Fibroblast of lung (primary cell): ENCODE measurements at places on chromosomes 2 and 18. TPM values are rescaled to one million over a fixed set of nuclear protein-coding genes. Genes with fewer than 3 reads are reported as not detected.
A peak's percentile ranks its signal among the peaks of the same experiment; 100 is the strongest.

RBM45 gene
- 23.5 and 25.9 TPM in 2 replicates for total RNA-seq

GRCh38 chr18:47418746-47419145 is 167.3 kb upstream of the SKOR2 start:
- DNase-seq, result no peak

FAHD2B gene
- 7.3 and 8.7 TPM in 2 replicates for total RNA-seq

- DNase-seq, result no peak
Observed at GRCh38 chr2:236143811-236144210, 24.4 kb downstream of the GBX2 start.

GRCh38 chr2:175690113-175690837 is 311.8 kb downstream of the LNPK start:
- peak; percentile 83 for DNase-seq

- DNase-seq, result peak; percentile 52
Observed at GRCh38 chr18:10142496-10143160, 228.8 kb downstream of the VAPA start.

TUBA4B gene
- total RNA-seq, result not detected in 2 replicates

DNA sequence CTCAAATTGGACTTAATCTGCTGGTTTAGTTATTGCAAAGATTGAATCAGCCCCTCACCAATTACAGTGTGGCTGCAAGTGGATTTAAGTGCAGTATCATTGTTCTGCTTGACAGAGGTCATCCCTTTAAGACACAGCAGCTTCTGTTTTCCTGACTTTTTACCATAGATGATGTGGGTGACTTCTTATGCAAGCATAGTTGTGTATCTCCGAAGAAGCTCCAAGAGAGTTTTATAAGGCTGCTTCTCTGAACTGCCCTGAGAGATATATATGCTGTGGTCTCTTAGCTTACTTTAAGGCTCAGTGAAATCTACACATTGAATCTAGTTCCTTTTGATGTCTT is 3.5 kb downstream of the TRIB2 start:
- DNase-seq, result peak; percentile 71

- no peak for DNase-seq
Observed at GRCh38 chr18:77765468-77765867, 515.8 kb downstream of the GALR1 start.

GRCh38 chr2:18373664-18374063 is 186.8 kb downstream of the RDH14 start:
- no peak for DNase-seq

MAP3K19 gene
- total RNA-seq, result not detected in 2 replicates

DNA sequence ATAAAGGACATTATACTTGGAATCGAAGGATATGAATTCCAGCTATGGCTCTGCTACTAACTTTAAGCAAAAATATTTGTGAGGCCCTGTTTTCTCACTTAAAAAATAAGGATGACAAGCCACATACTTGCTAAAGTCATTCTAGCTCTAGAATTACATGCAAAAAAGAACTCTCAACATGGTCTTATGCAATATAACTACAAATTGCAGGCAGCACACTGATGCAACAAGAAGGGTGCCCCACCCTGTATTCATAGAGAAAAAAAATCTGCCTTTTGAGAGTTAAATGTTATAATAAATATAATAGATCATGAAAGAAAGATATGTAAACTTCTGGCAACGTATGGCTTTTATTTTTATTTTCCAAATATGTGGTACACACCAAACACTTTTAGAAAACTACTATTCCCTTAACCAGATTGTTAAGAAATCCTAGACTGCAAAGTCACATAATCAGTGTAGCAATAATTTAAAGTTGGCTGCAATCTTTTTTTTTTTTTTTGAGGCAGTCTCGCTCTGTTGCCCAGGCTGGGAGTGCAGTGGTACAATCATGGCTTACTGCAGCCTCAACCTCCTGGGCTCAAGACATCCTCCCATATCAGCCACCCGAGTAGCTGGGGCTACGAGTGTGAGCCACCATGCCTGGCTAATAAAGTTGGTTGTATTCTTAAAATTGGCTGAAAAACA is 40.2 kb upstream of the WDSUB1 start:
- peak; percentile 89 for DNase-seq

- DNase-seq, result no peak
Observed at GRCh38 chr2:136990316-136990715, 225.0 kb downstream of the THSD7B start.

SERPINB7 gene
- total RNA-seq, result 1.0 and 3.0 TPM in 2 replicates

DNA sequence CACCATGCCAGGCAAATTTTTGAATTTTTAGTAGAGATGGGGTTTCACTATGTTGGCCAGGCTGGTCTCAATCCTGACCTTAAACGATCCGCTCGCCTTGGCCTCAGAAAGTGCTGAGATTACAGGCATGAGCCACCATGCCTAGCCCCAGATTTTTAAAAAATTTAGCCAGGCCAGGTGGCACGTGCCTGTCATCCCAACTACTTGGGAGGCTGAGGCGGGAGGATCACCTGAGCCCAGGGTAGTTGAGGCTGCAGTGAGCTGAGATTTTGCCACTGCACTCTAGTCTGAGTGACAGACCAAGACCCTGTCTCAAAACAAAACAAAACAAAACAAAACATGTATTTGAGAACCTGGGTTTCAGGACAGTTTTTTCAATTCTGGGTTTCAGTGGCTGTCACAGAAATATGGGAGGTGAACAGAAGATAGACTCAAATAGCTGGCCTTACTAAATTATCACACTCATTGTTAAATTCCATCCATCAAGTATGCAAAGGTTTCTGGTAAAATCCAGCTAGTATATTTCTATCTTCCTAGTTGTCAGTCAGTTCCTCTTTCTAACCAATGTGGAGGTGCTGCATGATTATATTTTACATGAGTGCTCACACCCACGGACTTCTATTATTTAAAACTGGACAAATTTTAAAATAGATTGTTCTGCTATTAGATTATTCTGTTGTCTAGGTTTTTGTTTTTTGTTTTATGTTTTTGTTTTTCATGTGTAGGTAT is 5.4 kb downstream of the ALPG start:
- DNase-seq, result no peak

TXNDC2 gene
- total RNA-seq, result not detected in 2 replicates

- DNase-seq, result no peak
Observed at GRCh38 chr2:69945441-69945840, 16.0 kb downstream of the ASPRV1 start.

GRCh38 chr2:131153529-131153928 is 48.4 kb downstream of the PLEKHB2 start:
- no peak for DNase-seq

- peak; percentile 98 for DNase-seq
Observed at GRCh38 chr2:28300485-28301341, 91.9 kb upstream of the FOSL2 start.

NCKAP5 gene
- total RNA-seq, result 1.0 and 2.6 TPM in 2 replicates

- no peak for DNase-seq
Observed at GRCh38 chr2:118431165-118431517, 342.9 kb downstream of the INSIG2 start.

GRCh38 chr2:79041032-79041448 is 15.5 kb downstream of the REG3G start:
- no peak for DNase-seq

GRCh38 chr2:198782734-198783133 is 675.0 kb downstream of the SATB2 start:
- DNase-seq, result no peak

DNA sequence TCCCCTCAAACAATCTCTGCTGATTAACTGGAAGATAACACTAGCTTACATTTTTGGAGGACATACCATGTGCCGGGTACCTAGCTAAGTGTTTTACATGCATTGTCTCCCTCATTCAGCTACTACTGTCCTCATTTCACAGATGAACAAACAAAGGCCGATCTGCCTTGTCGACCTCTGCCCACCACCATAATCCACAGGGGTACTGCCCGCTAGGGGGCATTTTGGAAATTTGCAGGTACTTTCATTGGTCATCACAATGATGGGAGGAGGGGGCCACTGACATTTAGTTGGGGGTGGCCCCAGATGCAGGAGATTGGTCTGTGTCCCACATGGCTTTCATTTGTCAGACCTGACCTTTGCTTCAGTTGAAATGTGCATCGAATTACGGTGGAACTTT is 3.9 kb upstream of the TMEM163 start:
- DNase-seq, result no peak

DNA sequence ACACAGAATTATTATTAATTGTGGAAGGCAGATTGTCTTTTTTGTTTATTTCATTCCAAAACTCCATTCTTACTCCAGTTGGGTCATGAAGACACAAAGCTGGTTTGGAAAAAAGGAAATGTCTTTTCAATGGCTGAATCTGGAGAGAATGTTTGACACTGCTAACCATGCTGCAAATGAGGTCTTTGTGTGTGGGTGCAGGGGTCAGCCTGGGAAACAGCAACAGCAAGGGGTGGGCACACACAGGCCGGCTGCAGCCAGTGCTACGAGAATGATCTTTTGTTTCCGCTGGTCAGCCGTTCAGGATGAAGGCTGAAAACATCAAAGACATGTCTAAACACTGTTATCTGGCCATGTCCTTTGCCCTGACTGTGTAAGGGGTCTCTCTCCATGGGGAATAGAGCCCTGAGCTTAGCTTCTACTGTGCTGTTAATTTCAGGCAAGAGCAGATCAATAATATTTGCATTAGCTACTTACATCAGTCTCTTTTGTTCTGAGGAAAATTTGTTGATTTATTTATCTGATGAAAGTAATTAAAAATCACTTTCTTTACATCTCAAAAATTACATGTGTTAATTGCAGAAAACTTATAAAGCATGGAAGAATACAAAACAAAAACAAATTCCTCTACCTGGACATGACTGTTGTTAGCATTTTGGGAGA is 33.3 kb upstream of the E2F6 start:
- no peak for DNase-seq

- no peak for DNase-seq
Observed at GRCh38 chr2:219422952-219423534, 4.9 kb downstream of the DES start.

DNA sequence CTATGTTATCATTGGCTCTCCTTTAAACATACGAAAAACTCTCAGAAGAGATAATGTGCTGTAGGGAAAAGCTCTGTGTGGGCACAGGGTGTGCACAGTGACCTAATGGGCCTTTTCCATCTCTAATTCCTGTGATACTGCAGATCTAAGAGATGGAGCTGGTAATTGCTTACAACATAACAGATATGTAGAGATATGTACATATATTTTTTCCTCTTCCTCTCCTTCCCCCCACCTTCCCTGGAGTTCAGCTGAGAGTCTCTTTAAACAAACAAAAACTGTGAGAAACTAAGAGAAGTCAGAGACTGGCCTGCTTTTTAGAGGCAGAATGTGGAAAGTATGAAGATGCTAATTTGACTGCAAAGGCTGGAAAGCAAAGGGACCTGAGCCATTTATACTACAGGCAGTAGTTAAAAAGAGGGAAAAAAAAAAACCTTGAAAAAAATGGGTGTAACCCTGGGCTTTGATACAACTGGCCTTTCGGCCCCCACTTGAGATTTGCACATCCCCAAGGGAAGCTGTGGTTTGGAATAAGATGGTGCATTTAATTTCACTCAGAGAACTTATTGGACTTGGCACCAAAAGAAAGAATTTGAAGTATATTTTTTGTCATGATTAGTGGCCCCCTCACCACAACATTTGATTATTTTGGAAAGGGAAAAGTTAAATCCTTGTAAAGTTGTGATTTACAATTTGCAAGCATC is 502.2 kb upstream of the ZEB2 start:
- DNase-seq, result peak; percentile 74

GRCh38 chr18:51716277-51716676 is 518.8 kb upstream of the MEX3C start:
- DNase-seq, result no peak

- no peak for DNase-seq
Observed at GRCh38 chr2:174049895-174050294, 84.7 kb upstream of the SP3 start.

MEP1B gene
- total RNA-seq, result under 0.01 TPM in 2 replicates

DNA sequence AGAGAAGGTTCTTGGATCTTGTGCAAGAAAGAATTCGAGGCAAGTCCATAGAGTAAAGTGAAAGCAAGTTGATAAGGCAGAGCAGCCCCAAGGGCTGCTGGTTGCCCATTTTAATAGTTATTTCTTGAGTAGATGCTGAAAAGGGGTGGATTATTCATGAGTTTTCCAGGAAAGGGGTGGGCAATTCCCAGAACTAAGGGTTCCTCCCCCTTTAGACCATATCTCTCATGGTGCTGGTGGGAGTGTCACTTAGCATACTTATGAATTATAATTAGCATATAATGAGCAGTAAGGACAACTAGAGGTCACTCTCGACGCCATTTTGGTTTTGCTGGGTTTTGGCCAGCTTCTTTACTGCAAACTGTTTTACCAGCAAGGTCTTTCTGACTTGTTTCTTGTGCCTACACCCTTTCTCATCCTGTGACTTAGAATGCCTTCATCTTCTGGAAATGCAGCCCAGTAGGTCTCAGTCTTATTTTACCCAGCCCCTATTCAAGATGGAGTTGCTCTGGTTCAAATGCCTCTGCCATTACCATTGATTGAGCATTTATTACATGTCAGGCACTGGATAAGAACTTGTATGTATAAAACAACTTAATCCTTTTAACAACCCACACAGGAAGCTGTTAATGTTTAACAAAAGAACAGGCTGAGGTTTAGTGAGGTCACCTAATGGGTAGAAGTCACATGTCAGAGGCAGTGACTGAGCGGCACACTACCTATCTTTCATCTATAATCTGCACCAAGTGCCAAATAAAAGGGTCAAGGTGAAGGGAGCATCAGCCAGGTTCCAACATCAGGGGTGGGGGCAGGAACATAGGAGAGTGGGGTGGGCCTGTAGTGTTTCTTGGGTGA is 250.9 kb downstream of the ICOS start:
- no peak for DNase-seq

DNA sequence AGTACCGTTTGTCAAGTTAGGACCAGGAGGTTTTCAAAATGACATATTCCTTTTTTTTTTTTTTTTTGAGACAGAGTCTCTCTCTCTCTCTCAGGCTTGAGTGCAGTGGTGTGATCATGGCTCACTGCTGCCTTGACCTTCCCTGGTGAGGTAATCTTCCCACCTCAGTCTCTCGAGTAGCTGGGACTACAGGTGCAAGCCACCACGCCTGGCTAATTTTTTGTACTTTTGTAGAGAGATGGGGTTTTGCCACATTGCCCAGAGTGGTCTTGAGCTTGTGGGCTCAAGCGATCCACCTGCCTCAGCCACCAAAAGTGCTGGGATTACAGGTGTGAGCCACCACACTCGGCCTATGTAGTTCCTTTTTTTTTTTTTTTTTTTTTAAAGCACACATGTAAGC is 127.9 kb upstream of the SEC11C start:
- DNase-seq, result no peak

DNA sequence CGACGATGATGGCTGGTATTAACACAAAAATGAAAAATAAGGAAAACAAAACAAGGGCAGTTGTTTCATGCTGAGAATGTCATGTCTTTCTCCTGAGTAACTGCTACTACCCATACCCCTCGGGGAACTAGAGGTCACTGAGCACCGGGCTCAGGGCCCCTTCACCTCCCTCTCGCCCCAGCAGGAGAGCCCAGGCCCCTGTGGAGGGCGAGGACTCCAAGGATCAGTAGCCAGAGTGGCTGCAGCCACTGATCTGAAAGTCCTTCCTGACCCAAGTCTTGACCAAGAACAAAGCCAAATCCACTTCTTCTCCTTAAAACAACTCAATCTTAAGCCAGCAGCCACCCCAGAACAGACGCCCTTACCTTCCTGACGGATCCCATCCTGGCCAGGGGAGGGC is 25.5 kb downstream of the ST8SIA5 start:
- no peak for DNase-seq
